Hematopoietic multipotent progenitor cell treated with erythropoietin and hydrocortisone succinate and interleukin-3 and kit ligand, for 8 days (in vitro differentiated cells): ENCODE measurements at places on chromosomes 4 and X.

GRCh38 chr4:80012291-80012690, 60.7 kb downstream of the ANTXR2 start:
- no peak for DNase-seq

DNA sequence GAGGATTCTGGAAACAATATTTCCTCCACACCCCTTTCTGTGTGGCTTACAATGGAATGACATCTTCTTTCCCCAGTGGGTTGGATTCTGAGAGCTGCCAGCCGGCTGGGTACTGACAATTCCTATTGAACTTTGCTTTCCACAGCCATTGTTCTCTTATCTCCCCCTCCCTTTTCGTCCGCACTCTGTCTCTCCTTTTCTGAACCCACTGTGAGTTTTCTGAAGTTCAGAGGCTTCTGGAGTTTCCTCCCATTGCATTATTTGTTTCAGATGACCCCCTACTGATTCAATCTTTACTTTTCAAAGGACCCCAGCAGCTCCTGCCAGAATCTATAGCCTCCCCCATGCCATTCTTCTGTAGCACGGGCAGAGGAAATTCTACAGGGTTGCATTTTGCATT, 10.4 kb downstream of the SMPX start:
- DNase-seq: no peak

DNA sequence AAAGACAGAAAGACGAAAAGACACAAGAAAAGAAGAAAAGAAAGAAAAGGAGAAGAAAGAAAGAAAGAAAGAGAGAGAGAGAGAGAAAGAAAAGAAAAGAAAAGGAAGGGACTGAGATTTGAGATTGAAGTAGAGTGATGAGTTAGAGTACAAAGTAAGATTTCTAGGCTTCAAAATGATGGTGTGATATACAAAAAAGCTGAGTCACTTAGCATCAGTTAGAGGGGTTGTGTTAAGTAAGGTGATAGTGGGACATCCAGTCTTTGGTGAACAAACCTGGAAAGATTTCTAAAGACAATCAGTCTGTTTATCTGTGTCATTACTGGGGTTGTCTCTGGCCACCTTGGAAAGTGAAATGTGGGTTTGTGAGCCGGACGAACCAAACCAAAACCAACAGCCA, 13.5 kb downstream of the SLC10A6 start:
- no peak for DNase-seq

DNA sequence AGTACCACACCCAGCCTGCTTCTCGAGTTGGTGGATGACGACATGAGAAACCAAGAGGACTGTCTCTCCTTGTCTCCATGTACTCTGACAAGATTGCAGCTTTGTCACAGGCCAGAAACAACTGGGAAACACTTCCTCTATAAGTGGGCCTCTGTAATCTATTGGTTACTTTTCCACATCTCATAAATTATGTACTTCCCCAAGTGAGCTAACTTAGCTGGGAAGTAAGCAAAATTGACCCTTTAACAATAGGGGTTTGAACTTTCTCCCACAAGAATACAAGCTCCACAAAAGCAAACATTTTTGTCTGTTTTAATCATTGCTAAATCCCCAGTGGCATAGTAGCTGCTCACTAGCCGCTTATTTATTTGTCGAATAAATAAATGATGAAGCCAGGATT, 14.1 kb upstream of the USO1 start:
- no peak for DNase-seq

DNA sequence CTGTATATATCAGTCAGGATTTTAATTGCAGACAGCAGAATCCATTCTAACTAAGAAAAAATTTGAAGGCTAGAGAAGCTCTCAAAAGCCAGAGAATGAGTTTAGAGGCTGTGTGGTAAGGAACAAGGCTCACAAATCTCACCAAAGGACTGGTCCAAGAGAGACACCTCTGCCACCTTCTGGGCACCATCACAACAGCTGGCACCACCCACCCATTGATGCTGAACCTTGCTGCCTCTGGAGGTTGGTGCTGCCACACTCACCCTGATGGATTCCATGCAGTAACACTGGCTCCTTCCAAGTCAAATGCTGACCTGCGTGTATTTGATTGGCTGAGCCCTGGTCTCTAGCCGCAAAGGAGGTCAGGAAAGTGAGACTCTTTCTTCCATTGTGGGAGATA, 100.8 kb downstream of the BEND2 start:
- DNase-seq: no peak

- peak; percentile 15 for DNase-seq
Measured at GRCh38 chr4:14196131-14196530, 568.6 kb upstream of the BOD1L1 start.

DNA sequence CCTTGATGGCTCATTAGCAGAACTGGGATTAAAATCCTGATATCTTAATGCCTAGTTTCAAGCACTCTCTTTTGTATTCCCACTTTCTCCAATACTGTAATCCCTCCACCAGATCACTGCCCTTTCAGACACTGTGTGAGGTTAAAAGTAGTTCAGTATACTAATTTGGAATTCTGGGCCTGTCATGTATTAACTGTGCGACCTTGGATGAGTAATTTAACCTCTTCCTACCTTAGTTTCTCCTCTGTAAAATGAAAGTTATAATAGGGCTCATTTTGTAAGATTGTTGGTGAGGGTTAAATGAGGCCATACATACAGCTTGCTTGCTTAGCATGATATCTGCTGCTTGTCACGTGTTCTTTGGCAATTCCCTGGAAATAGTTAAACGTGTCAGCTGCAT, 207.3 kb upstream of the HS3ST1 start:
- DNase-seq: no peak

GRCh38 chr4:74006009-74006476, 7.6 kb upstream of the CXCL5 start:
- no peak for DNase-seq

- DNase-seq: no peak
Measured at GRCh38 chr4:6526671-6527091, 48.3 kb upstream of the MAN2B2 start.

- DNase-seq: no peak
Measured at GRCh38 chr4:72977936-72978485, 91.5 kb downstream of the COX18 start.

DNA sequence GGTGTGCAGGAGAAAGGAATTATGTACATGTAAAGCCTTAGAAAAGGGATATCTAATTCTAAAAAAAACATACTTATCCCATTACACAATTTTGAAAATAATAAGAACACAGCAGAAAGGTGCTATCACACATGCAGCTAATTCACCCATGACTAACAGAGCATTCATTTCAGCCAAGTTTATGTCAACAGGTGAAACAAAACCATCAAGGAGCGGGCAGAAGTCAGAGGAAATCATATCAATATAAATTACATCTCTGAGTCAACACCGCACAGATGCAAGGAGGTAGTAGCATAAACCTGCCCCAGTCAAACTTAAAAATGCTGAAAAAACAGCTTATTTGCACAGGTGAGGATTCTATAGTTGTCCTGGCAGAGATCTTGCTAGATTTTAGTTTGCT, 197.9 kb downstream of the PRDM5 start:
- no peak for DNase-seq

GRCh38 chr4:100828986-100829685, 311.3 kb upstream of the EMCN start:
- DNase-seq: no peak

DNA sequence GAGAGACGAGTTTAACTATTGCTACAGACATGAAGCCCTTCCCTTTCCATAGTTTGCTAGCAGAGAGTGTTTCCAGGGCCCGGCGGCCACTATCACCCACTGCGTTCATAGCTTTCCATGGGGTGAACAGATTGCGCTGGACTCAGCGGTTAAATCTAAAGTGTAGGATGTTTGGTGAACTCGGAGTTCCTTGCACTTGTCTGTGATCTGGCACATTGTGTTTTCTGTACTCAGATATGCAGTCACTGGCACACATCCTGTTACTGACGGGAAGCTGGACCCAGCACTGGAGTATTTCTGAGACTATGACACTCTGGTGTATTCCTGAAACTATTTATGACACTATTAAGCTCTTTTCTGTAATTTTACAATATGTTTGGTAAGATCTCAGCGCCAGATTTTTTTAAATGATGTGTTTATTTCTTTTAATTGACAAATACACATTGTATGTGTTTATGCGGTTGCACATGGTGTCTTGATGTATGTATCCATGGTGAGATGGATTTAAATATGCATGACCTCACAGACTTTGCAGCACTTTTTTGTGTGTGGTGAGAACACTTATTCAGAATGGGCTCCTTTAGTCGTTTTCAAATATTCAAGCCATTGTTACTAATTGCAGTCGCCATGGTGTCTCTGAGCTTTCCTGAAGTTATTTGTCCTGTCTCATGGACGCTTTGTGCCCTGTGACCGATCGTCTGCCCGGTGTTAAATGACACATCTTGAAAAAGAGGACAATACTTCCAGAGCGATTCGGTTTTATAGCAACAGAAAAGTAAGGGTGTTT, 14.1 kb downstream of the CD99 start:
- no peak for DNase-seq

GRCh38 chrX:134671294-134671693, 13.0 kb upstream of the PLAC1 start:
- no peak for DNase-seq

- DNase-seq: no peak
Measured at GRCh38 chr4:120692964-120693363, 229.6 kb downstream of the PRDM5 start.

DNA sequence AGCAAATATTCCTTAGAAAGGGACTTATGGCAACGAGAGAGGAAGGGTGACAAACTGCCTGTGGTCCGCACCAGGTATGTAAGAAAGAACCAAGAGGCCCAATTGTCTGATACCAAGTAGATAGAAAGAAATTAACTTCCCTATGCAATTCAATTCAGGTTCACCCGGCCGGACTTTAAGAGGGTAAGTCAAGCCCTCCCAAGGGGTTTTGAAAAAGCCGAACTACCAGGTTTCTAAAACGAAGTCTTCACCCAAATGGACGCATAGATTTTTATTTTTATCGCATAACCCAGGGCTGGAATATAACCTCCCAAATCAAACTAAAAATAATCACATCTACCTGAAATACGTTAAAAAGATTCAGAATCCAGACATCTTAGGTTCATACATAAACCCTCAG, 1.6 kb upstream of the MAB21L2 start:
- no peak for DNase-seq

GRCh38 chrX:129318375-129318774, 204.9 kb downstream of the SMARCA1 start:
- DNase-seq: peak; percentile 1

DNA sequence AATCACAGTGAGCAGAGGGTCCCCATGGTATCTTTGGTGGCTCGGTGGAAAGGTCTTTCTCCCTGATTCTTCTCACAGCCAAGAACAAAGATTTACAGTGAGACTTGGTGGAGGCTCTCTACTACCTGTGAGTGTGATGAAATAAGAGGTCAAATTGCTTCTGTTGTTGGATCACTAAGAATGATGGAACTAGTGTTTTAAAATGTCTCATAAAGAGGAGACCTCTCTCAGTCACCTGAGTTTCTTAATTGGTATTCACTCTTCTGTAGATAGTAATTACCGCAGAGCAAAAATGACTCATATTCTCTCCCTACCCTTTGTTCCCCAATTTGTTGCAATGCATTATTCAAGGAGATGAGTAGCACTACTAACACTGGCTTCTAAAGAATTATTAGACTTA, 100.9 kb upstream of the TBC1D9 start:
- DNase-seq: no peak

- no peak for DNase-seq
Measured at GRCh38 chrX:29926659-29927058, 288.7 kb upstream of the MAGEB2 start.

DNA sequence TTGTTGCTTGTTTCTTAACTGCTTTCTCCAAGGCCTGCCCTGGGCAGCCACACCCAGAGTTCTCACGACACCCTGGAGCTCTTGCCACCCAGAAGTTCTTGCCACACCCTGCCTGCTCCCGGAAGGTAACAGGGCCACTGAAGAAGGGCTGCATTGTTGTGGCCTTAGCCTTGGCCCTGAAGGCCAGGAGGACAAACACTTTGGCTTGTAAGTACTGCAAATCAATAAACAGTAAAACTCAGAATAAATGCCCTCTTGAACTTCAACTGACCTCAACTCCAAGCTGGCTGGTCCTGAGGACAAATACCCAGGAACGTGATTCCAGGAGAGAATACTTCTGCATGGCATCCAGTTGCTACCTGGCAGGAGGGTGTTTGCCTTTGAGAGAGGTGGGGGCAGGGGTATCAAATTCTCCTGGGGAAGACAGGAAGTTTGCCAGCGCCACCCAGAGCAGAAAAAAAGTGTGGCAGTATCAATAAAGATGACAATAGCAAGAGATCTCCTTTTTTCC, 54.1 kb downstream of the TLR10 start:
- DNase-seq: peak; percentile 84

- no peak for DNase-seq
Measured at GRCh38 chrX:122567911-122568310, 616.2 kb upstream of the GRIA3 start.

- DNase-seq: no peak
Measured at GRCh38 chrX:153622661-153623309, 23.8 kb upstream of the CCNQ start.

- DNase-seq: no peak
Measured at GRCh38 chr4:108361446-108361820, 192.7 kb upstream of the LEF1 start.

- DNase-seq: peak; percentile 57
Measured at GRCh38 chr4:69823481-69824186, 36.3 kb downstream of the SULT1E1 start.

- DNase-seq: no peak
Measured at GRCh38 chr4:84167564-84167963, 331.5 kb downstream of the NKX6-1 start.

- DNase-seq: peak; percentile 3
Measured at GRCh38 chr4:62513306-62513705, 1313.2 kb downstream of the ADGRL3 start.

- DNase-seq: no peak
Measured at GRCh38 chr4:182729516-182729915, 187.7 kb downstream of the DCTD start.

GRCh38 chr4:123952530-123953274, 556.1 kb downstream of the SPRY1 start:
- DNase-seq: peak; percentile 5

GRCh38 chr4:184329659-184330400, 112.2 kb upstream of the ENPP6 start:
- DNase-seq: no peak

DNA sequence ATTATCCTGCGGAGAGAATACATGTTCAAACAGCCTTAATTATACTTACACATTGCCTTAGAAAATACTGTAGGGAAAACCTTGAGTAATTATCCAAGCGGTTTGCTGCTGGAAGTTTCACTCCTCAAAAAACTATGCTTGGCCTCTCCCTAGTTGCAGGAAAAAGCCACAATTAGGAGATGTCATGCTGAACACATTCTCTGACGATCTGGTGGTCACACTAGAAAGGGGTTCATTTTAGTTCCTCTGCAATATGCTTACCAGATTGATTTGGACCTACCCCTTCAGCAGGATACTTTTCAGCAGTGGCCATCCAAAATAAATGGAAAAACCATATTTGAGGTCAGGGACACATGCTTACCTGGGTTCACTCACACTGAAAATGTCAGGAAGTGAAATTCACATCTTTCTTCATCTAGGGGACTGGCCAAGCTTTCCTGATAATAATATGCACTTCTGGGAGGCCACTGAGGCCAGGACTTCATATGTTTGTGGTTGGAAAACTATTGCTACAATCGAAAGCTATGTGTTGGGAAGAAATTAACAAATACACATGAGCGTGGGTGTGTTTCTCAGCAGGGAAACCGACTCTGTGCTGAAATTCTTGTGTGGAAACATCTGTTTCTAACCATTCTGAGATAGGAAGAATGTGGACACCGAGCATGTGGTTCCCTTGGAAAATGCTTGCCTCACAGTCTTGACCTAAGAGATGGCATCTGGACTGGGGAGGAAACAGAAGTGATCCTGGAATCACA, 68.8 kb downstream of the ATXN3L start:
- DNase-seq: peak; percentile 3

GRCh38 chr4:76105652-76106051, 31.1 kb downstream of the ART3 start:
- no peak for DNase-seq
